ENCODE measurements at places on chromosomes 16 and 17.

GRCh38 chr17:1834380-1835149 is 4.8 kb downstream of the RPA1 start:
- DNase-seq: no peak

- no peak for DNase-seq
Observed at GRCh38 chr17:14089179-14089578, 19.9 kb downstream of the COX10 start.

DNA sequence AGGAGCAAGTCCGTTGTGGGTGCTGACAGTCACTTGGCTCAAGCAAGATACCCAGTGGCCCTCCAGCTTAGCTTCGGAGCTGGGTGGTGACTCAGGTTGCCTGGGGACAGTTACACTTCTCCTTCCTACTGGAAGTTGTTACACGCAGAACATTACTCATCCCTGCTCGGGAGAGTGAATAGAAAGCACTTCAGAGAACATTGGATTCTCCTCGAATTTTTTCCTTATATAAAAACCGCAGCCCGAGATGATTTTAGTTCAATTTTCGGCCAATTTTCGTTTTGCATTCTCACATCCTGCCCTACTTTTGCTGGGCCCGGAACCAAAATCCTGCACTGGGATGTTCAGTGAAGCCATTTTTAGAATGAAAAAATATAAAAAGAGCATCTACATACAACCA is 99.7 kb downstream of the ELAC2 start:
- DNase-seq: no peak

GRCh38 chr16:82033006-82033405 is 2.0 kb upstream of the HSD17B2 start:
- DNase-seq: no peak

- DNase-seq: no peak
Observed at GRCh38 chr17:64097196-64097936, 32.6 kb downstream of the ERN1 start.

GRCh38 chr17:68302666-68303065 is 11.4 kb downstream of the ARSG start:
- DNase-seq: no peak

GRCh38 chr16:70428178-70428998 is 10.5 kb downstream of the ST3GAL2 start:
- DNase-seq: peak; percentile 85

- DNase-seq: no peak
Observed at GRCh38 chr17:61750656-61751055, 112.7 kb downstream of the BRIP1 start.

- no peak for DNase-seq
Observed at GRCh38 chr17:28743243-28744103, at the start of gene TRAF4. TRAF4 (plus strand) TSS chr17:28744011; CDS start chr17:28744113, 102 bp downstream.

- DNase-seq: no peak
Observed at GRCh38 chr16:74226338-74226954, 70.2 kb upstream of the PSMD7 start.

- no peak for DNase-seq
Observed at GRCh38 chr16:14309906-14310305, 238.8 kb downstream of the MRTFB start.

DNA sequence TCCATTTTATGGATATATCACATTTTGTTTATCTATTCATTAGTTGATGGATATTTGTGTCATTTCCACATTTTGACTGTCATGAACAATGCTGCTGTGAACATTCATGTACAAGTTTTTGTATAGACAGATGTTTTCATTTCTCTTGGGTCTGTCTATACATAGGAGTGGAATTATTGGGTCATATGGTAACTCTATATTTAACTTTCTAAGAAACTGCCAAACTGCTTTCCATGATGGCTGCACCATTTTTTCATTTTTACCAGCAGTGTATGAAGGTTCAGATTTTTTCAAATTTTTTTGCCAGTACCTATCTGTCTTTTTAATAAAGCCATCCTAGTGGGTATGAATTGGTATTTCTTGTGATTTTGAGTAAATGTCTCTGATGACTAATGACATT is 15.5 kb downstream of the NFAT5 start:
- DNase-seq: no peak

GRCh38 chr17:27741971-27742575 is 58.3 kb downstream of the NOS2 start:
- DNase-seq: no peak

GRCh38 chr17:81513753-81514488 is 1.3 kb upstream of the ACTG1 start:
- no peak for DNase-seq

DNA sequence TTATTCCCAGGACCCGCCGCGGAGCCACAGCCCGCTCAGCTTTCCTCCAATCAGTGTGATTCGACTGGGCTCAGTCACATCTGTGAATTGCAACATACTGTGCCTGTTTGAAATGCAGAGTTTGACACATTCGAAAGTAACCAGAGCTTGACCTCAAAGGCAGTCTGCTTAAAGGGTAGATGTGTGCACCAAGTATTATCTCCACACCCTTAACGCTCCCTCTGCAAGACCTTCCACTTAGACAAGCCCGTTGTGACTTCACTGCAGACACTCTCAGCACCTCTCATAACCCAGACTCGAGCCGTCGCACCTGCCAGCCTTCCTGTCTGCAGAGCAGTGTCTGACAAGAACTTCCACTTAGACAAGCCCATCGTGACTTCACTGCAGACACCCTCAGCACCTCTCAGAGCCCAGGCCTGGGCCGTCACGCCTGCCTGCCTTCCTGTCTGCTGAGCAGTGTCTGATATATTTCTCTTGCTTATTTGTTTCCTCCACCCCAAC is 3.7 kb downstream of the KLHDC4 start:
- DNase-seq: no peak

GRCh38 chr17:39863918-39864746 is at the start of gene IKZF3:
IKZF3 (minus strand) TSS chr17:39864312; CDS start chr17:39864126, 186 bp downstream.
- DNase-seq: no peak

- DNase-seq: no peak
Observed at GRCh38 chr17:57657211-57657610, 87.9 kb downstream of the CCDC182 start.

GRCh38 chr17:29546830-29547229 is 20.0 kb downstream of the ABHD15 start:
- DNase-seq: no peak

- peak; percentile 59 for DNase-seq
Observed at GRCh38 chr17:78497115-78497540, 80.1 kb downstream of the DNAH17 start.

- DNase-seq: no peak
Observed at GRCh38 chr17:79188048-79188447, 113.4 kb downstream of the ENGASE start.

DNA sequence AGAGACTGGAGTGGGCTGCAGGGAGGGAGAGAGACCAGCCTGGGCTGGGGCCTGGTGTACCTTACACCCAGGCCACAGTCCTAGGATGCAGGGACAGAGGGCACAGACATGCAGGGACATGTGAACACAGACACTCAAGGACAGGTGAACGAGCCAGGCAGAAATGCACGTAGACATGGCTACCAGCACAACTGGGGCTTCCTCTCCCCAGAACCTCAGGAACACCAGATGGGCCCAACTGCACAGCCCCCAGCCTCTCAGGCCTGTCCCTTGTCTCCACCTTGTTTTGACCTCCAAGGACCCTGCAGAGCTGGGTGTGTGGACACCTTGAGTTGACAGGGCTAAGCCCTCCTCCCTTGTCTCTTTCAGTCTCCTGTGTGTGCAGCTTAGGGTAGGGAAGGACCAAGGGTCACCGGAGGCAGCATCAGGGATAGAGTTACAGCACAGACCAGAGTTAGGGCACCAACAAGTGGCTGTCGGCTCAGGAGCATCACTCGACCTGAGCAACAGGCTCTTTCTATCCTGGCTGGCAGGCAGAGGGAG is 9.2 kb downstream of the SEZ6 start:
- DNase-seq: no peak

- DNase-seq: peak; percentile 36
Observed at GRCh38 chr17:1365445-1366039, 34.5 kb downstream of the YWHAE start.

GRCh38 chr17:65055708-65056638 is 567 bp downstream of the GNA13 start:
- no peak for DNase-seq

DNA sequence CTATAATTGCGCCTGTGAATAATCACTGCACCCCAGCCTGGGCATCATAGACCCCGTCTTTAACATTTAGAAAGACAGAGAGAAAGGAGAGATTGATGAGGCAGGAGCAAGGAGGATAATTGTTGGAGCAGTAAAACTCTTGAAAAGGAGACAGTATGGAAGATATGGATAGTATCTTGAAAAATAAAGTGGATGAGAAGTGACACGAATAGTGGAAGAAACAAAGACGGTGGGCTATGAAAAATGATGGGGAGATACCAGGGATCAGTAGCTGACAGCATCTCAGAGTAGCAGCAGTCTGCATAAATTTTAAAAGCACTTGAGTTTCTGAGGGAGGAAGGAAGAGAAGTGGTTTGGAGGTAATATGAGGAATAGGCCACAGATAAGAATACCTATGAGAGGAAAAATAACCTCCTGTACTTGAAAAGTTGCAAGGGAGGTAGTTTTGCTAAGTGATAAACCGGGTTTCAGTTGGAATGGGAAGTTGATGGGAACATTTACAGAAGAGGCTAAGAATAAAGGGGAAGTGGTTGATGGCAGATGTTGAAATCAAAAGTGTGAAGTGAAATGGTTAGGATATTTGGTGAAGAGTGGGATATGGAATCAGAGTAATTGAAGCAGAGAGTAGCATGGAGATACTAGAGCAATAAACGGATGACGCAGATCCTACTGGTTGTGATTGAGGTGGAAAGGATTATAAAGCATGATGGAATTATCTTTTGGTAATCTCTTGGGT is 1.8 kb upstream of the PPM1D start:
- no peak for DNase-seq

DNA sequence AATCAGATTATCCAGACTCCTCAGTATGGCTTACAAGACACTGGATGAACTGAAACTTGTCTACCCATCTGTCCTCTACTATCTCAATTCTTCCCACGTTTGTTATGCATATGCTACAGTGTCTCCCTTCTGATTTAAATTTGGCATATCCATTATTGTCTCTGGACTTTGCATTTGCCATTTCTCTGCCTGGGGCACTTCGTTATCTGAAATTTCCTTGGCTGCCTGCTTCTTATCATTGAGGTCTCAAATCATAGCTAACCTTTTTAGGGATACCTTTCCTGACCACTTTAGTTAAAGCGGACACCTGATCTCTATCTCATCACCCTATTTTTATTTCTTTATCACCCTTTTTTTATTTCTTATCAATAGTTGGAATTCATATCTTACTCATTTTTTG is 853.4 kb downstream of the KCNJ2 start:
- DNase-seq: no peak

DNA sequence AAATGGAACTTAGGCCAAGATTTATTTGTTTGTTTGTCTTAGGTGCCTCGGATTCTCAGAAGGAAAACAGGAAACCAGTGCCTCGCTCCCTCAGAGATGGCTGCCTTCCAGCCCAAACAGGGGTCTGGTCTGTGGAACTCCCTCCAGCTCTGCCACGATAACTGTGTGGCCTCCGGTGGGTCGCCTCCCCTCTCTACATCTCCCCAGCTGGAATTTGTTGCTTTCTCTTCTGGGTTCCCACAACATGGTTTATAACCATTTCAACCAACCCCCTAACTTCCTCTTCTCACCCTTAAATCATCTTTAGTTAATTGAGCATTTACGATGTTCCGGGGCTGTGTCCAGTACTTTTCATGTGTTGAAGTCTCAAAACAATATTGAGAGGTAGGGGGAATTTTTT is 30.9 kb upstream of the PLLP start:
- DNase-seq: no peak

GRCh38 chr17:20121359-20122253 is 112.4 kb downstream of the SPECC1 start:
- DNase-seq: peak; percentile 23

GRCh38 chr16:89958596-89958995 is 10.0 kb downstream of the DEF8 start:
- DNase-seq: no peak

GRCh38 chr16:77657016-77657415 is 65.3 kb upstream of the NUDT7 start:
- DNase-seq: no peak

- DNase-seq: no peak
Observed at GRCh38 chr16:67021321-67021720, 7.6 kb upstream of the CBFB start.

DNA sequence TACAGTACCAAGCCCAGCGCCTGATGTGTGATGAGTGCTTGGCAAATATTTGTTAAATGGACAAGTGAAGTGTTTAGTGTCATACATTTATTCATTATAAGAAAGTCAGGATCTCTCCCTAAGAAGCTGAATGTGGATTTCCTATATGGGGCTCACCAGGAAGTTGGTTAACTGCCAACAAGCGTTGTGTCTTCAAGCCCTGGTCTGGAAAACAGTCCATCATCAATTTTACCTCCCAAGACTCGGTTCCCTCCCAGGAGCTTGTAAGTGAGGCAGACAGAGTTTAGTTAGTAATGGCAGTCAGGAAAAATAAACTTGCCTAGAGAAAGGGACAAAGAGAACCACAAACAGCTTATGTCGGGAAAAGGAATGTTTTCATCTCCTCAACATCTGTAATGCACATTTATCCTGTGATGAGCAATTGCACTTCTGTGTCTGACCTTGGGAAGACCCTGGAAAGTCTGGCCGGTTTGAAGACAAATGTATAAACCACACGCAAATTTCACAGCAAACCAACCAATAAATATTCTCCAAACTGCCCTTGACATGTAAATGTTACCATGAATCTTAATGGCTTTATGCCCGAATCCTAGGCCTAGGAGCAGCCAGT is 28.3 kb downstream of the C16orf95 start:
- no peak for DNase-seq
